ENCODE measurements at places on chromosomes 2 and 18.

- no peak for DNase-seq
Observed at GRCh38 chr2:109450574-109451273, 163.0 kb downstream of the SEPTIN10 start.

- peak; percentile 20 for DNase-seq
Observed at GRCh38 chr18:38494065-38494464, 928.5 kb upstream of the CELF4 start.

GRCh38 chr18:12278215-12278671 is 24.1 kb downstream of the CIDEA start:
- DNase-seq = peak; percentile 82

- peak; percentile 65 for DNase-seq
Observed at GRCh38 chr2:138829326-138829919, 49.2 kb upstream of the NXPH2 start.

DNA sequence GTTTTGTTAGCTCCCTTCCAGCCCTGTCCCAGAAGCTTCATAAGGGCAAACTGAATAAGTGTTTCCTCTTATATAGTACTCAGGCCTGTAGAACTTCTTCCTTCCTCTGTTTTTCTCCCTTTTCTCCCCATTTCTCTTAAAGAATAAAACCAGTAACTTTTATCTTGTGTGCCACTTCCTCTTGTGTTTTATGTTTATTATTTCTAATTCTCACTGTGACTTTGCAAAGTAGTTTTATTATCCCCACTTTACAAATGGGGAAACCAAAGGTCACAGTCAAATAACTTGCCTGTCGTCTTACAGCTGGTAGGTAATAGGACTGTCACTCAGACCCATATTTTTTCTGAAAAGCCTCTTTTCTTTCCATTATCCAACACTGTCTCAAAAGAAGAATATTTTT is 42.4 kb downstream of the RBBP8 start:
- no peak for DNase-seq

GRCh38 chr2:240996161-240996833 is 2.1 kb upstream of the SNED1 start:
- no peak for DNase-seq

- DNase-seq = no peak
Observed at GRCh38 chr2:149953627-149954026, 366.1 kb upstream of the MMADHC start.

- DNase-seq = no peak
Observed at GRCh38 chr2:40173276-40173675, 278.6 kb downstream of the SLC8A1 start.
